ENCODE measurements at places on chromosomes 4 and X.

- DNase-seq, result no peak
These were observed 19.7 kb downstream of the TMEM131L start for GRCh38 chr4:153485860-153486259.

DNA sequence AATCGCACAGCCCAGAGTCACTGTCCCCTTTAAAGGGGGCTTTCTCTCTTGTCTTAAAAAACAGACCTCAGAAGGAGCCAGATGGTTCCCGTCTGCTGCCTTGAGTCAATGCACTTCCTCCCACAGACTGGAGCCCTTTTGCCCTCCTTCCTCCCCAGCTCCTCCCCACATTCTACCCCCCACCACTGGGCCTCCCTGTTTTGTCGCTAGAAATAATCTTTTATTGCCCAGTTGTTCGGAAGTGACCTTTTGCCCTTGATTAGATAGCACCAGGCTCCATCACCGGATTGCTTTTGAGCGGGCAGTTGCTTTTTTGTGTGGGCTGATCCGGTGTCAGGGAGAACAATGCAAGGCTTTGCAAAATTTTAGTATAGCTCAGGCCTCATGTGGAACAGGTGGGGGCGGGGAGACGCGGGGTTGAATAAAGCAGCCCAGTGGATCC, 47.7 kb downstream of the SPRY1 start:
- DNase-seq, result peak; percentile 78

DNA sequence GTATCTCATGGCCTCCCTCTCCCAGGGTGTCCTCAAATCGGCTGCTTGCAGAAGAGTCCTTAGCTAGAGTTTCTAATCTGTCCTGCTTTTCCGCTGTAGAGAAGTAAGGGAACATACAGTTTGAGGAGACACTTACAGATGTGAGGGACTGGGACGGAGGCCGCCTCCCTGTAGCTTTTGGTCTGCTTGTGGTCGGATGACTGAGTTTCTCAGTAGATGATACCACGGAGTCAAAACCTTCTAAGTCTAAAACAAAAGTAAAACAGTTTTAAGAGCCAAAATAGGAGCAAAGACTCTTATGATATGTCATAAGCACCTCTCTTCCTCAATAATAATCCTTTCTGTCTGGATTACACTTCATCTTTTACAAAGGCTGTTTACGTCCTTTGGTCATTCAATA, 34.5 kb upstream of the MAP3K15 start:
- no peak for DNase-seq

GRCh38 chr4:23991444-23991843, 101.6 kb upstream of the PPARGC1A start:
- DNase-seq, result no peak

GRCh38 chrX:123049071-123049625, 134.9 kb upstream of the GRIA3 start:
- DNase-seq, result no peak

- no peak for DNase-seq
These were observed 12.2 kb upstream of the NUDT9 start for GRCh38 chr4:87410157-87410556.

All from B cell (primary cell).